ENCODE measurements at places on chromosomes 11 and 22.

DNA sequence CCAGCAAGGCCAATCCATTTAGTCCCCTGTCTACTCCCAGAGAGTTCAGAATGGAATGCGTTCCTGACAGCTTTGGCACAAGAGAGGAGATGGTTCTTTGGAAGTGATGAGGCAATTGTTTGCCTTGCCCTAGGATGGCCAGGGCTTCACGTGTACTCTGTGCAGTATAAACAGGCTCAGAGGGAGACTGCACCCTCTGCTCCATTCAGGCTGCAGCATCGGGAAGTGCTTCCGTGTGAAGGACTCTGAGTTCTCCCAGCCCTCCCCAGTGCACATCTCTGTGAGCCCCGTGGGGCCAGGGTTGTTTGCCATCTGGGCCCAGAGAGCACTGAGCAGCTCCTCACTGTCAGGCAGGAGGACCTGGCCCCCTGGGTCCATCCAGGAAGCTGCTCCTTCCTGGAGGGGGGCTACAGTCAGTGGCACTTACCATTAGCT is 215.3 kb upstream of the TBCEL start:
- H3K27ac ChIP-seq = no peak overlapping the region
- H3K36me3 ChIP-seq = no peaks in the 10 kb centered on the region
- H3K4me3 ChIP-seq = no peak overlapping the region
- peaks cover 1% of the 10 kb centered on the region for H3K27me3 ChIP-seq
- DNase-seq = peak; percentile 34
- H3K4me1 ChIP-seq = peaks cover 9% of the 10 kb centered on the region

- H3K4me1 ChIP-seq = peaks cover 70% of the 10 kb centered on the region
- no peaks in the 10 kb centered on the region for H3K36me3 ChIP-seq
- no peak for DNase-seq
- H3K27me3 ChIP-seq = peaks cover 6% of the 10 kb centered on the region
Observed at GRCh38 chr11:113447621-113448315, 27.4 kb downstream of the DRD2 start.

GRCh38 chr11:68314203-68315170 is 2.1 kb downstream of the LRP5 start:
- no peaks in the 10 kb centered on the region for H3K36me3 ChIP-seq
- peaks cover 8% of the 10 kb centered on the region for H3K4me1 ChIP-seq
- DNase-seq = no peak
- peak overlapping the region; percentile 25 for H3K27ac ChIP-seq

DNA sequence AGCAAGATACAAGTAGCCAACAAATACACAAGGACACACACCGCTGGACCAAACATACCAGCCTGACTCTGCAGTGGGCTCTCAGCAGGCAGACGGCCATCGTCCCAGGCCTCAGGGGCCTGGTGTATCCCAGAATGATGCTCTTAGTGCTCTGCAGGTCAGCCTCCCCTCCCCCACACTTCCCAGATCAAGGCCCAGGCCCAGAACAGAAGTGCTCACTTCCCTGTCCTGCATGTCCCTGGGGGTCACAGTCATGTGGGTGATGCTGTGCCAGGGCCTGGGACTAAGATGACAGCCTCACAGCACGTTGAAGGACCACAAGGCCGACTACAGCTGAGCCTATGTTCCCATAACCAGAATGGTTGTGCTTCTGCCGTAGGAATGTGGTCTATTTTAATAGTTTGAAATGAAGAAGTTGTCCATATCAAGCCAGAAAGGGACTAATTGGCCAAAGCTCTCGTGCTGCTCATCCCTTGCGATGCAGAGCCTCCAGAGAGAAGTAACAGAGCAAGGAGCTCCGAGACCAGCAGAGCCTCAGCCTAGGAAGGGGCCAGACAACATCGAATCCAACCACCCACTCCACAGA is 48.6 kb downstream of the GAB4 start:
- peaks cover 10% of the 10 kb centered on the region for H3K27me3 ChIP-seq
- no peak overlapping the region for H3K4me3 ChIP-seq
- no peak overlapping the region for H3K27ac ChIP-seq
- H3K4me1 ChIP-seq = no peaks in the 10 kb centered on the region
- H3K36me3 ChIP-seq = no peaks in the 10 kb centered on the region

DNA sequence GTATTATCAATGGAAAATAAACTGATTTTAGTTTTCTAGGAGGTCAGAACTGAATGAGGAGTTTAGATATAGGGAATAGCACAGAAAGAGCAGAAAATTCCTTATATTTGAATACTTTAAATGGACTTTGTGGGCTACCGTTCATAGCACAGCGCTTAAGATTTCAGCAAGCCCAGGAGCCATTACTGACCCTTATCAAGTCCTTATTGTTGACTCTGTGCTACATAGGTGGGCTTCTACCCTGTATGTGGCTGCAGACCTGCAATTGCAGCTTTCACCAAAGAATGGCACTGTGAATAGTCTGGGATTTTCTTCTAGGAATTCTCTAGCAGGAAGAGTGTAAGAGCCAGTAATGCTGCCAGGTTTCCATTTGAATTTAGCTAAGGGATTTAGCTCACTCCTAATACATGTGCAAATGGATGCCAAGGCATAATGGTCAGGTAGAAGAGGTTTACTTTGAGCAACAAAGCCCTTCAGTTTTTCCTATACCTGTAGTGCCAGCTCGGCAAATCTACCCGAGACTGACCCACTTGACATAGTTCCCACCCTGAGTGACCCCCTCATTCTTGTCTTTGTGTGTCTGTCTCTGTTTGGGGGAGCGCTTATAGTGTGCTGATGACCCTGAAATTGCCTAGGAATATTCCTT is 42.5 kb upstream of the DLAT start:
- no peak for DNase-seq
- peak overlapping the region; percentile 80 for H3K27ac ChIP-seq
- H3K4me1 ChIP-seq = peaks cover 16% of the 10 kb centered on the region
- H3K36me3 ChIP-seq = no peaks in the 10 kb centered on the region

GRCh38 chr11:78187366-78188285 is 800 bp downstream of the KCTD21 start:
- H3K36me3 ChIP-seq = no peaks in the 10 kb centered on the region
- H3K27ac ChIP-seq = peak overlapping the region; percentile 70
- H3K4me1 ChIP-seq = peaks cover 25% of the 10 kb centered on the region
- peaks cover 12% of the 10 kb centered on the region for H3K27me3 ChIP-seq
- peak overlapping the region; percentile 93 for H3K4me3 ChIP-seq

- H3K27ac ChIP-seq = peak overlapping the region; percentile 90
- peak overlapping the region; percentile 96 for H3K4me3 ChIP-seq
- peak; percentile 55 for DNase-seq
Observed at GRCh38 chr22:28442711-28443525, 236.7 kb downstream of the TTC28 start.

- H3K27me3 ChIP-seq = peaks cover 3% of the 10 kb centered on the region
- H3K27ac ChIP-seq = no peak overlapping the region
- H3K36me3 ChIP-seq = peaks cover 5% of the 10 kb centered on the region
Observed at GRCh38 chr11:44638032-44638431, 72.6 kb downstream of the CD82 start.

DNA sequence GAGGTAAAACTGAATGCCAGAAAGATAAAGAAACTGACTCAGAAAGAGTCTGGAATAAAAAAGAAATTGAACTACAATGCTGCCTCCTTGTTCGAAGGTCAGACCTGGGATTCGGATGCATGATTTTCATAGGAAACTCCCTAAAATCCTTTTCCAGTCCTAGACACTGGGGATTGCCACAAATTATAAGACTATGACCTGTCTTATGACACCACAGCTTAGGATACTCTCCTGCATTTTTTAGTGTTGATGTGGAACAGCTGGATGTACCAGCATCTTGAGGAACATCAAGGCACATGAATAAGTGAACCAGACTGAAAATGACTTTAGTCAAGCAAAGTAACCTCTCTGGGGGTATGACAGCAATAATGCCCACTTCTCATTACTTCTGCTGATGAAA is 9.0 kb downstream of the KIRREL3 start:
- no peak overlapping the region for H3K4me3 ChIP-seq
- no peak overlapping the region for H3K27ac ChIP-seq
- DNase-seq = no peak
- no peaks in the 10 kb centered on the region for H3K36me3 ChIP-seq
- peaks cover 5% of the 10 kb centered on the region for H3K27me3 ChIP-seq

DNA sequence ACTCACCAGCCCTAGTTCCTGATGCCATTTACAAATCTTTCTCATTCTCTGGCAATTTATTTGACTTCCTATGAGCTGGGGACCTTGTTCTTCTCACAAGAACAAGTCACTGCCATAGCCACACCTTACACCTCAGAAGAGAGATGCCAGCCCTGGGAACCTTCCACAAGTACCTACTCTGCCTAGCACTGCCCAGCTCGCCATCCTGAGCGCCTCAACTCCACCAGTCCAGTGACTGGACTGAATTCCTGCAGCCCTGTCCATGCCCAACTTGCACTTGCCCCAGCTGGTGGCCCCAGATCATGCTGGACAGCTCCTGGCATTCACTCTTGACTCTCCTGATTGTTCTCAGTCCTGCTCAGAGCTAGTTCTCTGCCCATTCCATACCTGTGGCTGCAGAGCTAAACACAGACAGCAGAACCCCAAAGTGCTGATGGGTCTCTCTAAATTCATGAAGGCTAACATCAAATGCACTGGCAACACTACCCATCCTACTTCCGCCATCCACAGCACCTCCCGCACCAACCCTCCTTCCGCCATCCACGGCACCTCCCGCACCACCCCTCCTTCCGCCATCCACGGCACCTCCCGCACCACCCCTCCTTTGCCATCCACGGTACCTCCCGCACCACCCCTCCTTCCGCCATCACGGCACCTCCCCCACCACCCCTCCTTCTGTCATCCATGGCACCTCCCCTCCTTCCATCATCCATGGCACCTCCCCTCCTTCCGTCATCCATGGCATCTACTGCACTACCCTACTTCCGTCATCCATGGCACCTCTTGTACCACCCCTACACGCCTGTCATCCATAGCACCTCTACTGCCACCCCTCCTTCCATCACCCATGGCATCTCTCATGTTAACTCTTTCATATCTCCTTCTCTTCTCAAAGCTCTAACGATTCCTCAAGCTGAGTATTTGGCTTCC is 23.6 kb upstream of the SLC25A1 start:
- H3K4me3 ChIP-seq = no peak overlapping the region
- peak; percentile 43 for DNase-seq
- peaks cover 10% of the 10 kb centered on the region for H3K27me3 ChIP-seq
- H3K4me1 ChIP-seq = peaks cover 5% of the 10 kb centered on the region

GRCh38 chr11:7046474-7047175 is 26.3 kb downstream of the NLRP14 start:
- DNase-seq = no peak
- no peaks in the 10 kb centered on the region for H3K36me3 ChIP-seq
- H3K4me3 ChIP-seq = no peak overlapping the region
- H3K4me1 ChIP-seq = peaks cover 2% of the 10 kb centered on the region

- H3K27me3 ChIP-seq = peaks cover 5% of the 10 kb centered on the region
- H3K4me1 ChIP-seq = peaks cover 3% of the 10 kb centered on the region
- H3K27ac ChIP-seq = no peak overlapping the region
- H3K4me3 ChIP-seq = no peak overlapping the region
- peaks cover 18% of the 10 kb centered on the region for H3K36me3 ChIP-seq
Observed at GRCh38 chr22:23014250-23014649, 56.1 kb upstream of the GNAZ start.

- no peaks in the 10 kb centered on the region for H3K27me3 ChIP-seq
- no peak overlapping the region for H3K4me3 ChIP-seq
- H3K4me1 ChIP-seq = no peaks in the 10 kb centered on the region
- H3K27ac ChIP-seq = no peak overlapping the region
- H3K36me3 ChIP-seq = no peaks in the 10 kb centered on the region
Observed at GRCh38 chr22:30159561-30160353, 79.5 kb downstream of the HORMAD2 start.

DNA sequence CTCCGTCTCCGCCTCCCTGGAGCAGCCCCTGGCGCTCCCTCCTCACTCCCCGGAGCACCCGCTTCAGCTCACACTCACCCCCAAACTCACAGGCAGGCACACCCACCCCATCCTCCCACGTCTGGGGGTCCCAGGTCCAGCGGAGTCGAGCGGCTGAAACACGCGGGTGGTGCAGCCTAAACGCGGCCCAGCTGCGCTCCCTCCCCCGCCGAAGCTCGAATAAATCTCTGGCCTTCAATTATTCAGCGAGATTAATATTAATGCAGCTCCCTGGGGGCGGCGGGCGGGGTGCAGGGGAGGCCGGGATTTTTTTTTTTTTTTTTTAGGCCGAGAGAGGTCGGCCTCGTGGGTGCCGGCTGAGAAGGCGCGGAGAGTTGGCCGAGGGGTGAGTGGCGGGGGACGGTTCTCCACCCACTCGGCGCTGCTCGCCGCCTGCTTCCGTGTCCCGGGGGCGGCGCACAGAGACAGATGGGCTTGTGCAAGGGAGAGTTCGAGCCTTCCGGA is 524 bp upstream of the SLC1A2 start:
- H3K4me1 ChIP-seq = peaks cover 11% of the 10 kb centered on the region
- H3K36me3 ChIP-seq = peaks cover 4% of the 10 kb centered on the region
- H3K27me3 ChIP-seq = peaks cover 12% of the 10 kb centered on the region

DNA sequence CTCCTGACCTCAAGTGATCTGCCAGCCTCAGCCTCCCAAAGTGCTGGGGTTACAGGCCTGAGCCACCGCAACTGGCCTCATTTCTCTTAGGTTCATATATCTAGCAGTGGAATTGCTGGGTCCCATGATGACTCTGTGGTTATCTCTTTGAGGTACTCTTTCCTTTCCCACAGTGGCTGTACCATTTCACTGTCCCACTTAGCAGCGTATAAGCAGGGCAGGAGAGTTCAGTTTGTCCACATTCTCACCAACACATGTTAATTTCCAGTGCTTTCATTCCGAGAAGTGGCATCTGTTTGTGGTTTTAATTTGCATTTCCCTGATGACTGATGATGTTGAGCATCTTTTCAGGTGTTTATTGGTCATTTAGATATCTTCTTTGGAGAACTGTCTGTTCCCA is 16.4 kb downstream of the PRR5 start:
- peaks cover 8% of the 10 kb centered on the region for H3K4me1 ChIP-seq
- no peaks in the 10 kb centered on the region for H3K36me3 ChIP-seq
- H3K27ac ChIP-seq = no peak overlapping the region
- H3K27me3 ChIP-seq = peaks cover 8% of the 10 kb centered on the region
- no peak for DNase-seq
- H3K4me3 ChIP-seq = no peak overlapping the region

- H3K4me1 ChIP-seq = no peaks in the 10 kb centered on the region
- H3K4me3 ChIP-seq = no peak overlapping the region
- no peak for DNase-seq
- no peaks in the 10 kb centered on the region for H3K36me3 ChIP-seq
- H3K27me3 ChIP-seq = peaks cover 2% of the 10 kb centered on the region
Observed at GRCh38 chr11:44382656-44383240, 72.8 kb upstream of the ALX4 start.

Data from glutamatergic neuron (in vitro differentiated cells).